ENCODE measurements at places on chromosomes 12 and 14. TPM values are rescaled to one million over a fixed set of nuclear protein-coding genes. Genes with fewer than 3 reads are reported as not detected.

- H3K4me1 ChIP-seq: no peaks in the 10 kb centered on the region
- H3K27ac ChIP-seq: no peak overlapping the region
- no peak for DNase-seq
- H3K4me3 ChIP-seq: no peak overlapping the region
- H3K27me3 ChIP-seq: no peaks in the 10 kb centered on the region
These were observed 847.8 kb downstream of the RPS29 start for GRCh38 chr14:48738186-48738925.

GRCh38 chr12:26164118-26164517 lies 31.3 kb upstream of the SSPN start:
- H3K27ac ChIP-seq: no peak overlapping the region
- no peaks in the 10 kb centered on the region for H3K27me3 ChIP-seq
- no peaks in the 10 kb centered on the region for H3K36me3 ChIP-seq

- no peak overlapping the region for H3K4me3 ChIP-seq
- DNase-seq: no peak
- no peaks in the 10 kb centered on the region for H3K4me1 ChIP-seq
- no peaks in the 10 kb centered on the region for H3K36me3 ChIP-seq
- H3K27me3 ChIP-seq: peaks cover 3% of the 10 kb centered on the region
These were observed 1139.4 kb downstream of the TMEM121 start for GRCh38 chr14:106665814-106666213.

DNA sequence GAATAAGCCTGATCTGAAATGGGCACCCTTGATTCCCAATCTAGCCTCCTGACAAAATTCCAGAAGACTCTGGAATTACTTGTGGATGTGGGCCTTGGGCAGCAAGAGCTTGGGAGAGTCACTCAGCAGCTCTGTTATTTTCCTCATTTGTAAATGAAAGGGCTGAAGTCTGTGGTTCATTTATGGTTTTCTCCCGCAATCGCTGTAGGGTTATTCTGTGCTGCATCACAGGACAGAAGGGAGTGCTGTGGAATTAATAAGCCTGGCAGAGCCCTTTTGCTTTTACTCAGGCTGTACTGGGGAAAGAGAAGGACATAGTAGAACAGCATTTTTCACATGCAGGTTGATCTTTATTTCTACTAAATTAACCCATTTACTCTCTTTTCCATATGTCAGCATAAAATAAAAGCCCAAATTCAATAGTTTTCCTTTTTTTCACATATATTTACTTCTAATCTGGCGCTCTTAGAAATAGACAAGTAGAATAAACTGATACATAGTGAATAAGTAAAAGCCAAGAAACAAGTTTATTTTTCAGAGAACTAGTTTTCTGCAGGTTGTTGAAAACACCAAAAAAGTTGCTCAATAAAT lies 49.2 kb downstream of the DUSP16 start:
- DNase-seq: no peak
- no peaks in the 10 kb centered on the region for H3K27me3 ChIP-seq
- H3K4me3 ChIP-seq: no peak overlapping the region
- no peaks in the 10 kb centered on the region for H3K4me1 ChIP-seq

The OR4L1 gene
- not detected for total RNA-seq

- DNase-seq: peak; percentile 76
- peaks cover 49% of the 10 kb centered on the region for H3K4me1 ChIP-seq
- no peaks in the 10 kb centered on the region for H3K27me3 ChIP-seq
- H3K27ac ChIP-seq: peak within 1 kb of the TSS; percentile 88
- no peaks in the 10 kb centered on the region for H3K36me3 ChIP-seq
These were observed at the start of gene CREBL2 for GRCh38 chr12:12611512-12612306. Gene CREBL2, plus strand, starts transcription at chr12:12611876. Its CDS starts 297 bp downstream, at chr12:12612173.

DNA sequence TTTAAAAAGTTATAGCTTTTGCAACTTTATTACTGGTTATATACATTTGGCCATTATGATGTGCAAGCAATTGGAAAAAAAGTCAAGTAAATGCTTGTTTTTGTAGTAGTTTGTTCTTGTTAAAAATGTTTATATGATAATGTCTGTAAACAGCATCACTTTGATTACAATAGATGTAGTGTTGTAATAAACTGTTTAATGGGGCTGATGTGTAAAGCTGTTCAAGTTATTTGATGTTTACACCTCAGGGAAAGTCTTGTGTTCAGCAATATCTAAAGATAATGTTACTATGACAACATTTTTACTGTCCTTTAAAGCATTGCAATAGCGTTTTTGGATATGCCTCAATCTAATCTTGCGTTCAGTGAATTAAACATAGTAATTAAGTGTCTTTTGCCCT lies 30.4 kb downstream of the CPSF6 start:
- peaks cover 15% of the 10 kb centered on the region for H3K36me3 ChIP-seq
- no peak overlapping the region for H3K4me3 ChIP-seq
- H3K27me3 ChIP-seq: no peaks in the 10 kb centered on the region
- H3K27ac ChIP-seq: no peak overlapping the region
- no peak for DNase-seq
